ENCODE measurements at places on chromosomes 1 and 21.

DNA sequence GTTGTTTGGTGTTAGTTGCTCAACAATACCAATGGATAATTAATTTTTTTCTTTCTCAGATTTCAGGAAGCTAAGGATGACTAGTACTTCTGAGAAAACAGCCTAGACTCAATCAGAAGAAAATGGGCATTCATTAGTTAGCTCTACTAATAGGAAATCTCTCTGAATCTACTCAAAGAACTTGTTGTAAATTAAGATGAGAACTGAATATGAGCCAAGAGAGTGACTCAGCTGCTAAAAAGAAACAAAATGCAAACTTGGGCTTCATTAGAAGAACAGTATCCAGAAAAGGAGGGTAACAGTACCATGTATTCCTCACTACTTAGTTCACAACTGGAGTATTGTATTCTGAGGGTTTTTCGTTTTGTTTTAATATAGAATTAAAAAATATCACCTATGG, 12.5 kb downstream of the FOXJ3 start:
- peak; percentile 18 for DNase-seq

DNA sequence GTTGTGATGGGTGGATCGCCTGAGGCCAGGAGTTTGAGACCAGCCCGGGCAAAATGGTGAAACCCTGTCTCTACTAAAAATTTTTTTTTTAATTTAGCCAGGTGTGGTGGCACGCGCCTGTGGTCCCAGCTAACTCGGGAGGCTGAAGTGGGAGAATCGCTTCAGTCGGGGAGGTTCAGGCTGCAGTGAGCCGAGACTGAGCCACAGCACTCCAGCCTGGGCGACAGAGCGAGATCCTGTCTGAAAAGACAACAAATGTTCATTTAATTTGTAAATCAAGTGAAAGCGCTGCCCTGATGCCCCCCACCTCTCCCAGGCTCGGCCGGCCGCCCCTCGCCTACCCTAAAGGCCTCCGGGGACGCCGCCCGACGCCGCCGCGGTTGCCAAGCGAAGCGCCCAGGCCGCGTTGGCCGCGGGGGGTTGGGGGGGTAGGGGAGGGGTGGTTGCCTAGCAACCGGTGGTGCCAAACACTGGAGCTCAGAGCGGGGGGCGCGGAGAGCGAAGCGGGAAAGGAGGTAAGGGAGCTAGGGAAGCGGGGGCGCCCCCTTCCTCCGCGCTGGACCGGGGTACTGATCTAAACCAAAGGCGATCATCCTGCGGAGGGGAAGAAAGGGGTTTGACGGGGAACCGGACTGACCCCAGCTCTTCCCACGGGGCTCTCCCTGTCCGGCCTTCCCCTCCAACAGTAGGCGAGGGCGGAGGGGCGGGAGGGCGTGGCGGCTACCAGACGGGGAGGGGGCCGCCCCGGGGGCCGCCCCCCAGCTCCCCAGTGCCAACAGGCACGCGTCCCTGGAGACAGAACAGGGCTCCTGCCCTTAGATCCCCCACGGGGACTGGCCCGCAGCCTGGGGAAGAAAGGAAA, at the start of gene TEKT2:
Gene TEKT2, plus strand, starts transcription at position 460 of the 862 bp plus-strand sequence. CDS start 828 bp downstream, outside the sequence.
- no peak for DNase-seq

DNA sequence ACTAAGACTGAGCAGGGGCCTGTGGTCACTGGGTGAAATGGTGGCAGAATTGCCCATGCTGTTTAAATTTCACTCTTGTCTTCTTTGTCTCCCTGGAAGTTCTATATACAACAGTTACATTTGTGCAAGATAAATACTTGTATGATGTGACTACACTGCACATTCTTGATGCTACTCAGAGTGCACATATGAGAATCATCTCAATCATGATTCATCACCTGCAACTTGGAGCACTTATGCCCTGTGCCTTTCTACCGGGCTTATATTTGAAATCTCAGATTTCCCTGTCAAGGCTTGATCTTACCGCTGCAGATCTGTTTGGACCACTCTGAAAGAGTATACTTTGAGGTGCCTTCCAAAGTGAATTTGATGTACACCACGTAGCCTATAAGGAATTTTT, 10.6 kb downstream of the PGM1 start:
- DNase-seq = no peak

DNA sequence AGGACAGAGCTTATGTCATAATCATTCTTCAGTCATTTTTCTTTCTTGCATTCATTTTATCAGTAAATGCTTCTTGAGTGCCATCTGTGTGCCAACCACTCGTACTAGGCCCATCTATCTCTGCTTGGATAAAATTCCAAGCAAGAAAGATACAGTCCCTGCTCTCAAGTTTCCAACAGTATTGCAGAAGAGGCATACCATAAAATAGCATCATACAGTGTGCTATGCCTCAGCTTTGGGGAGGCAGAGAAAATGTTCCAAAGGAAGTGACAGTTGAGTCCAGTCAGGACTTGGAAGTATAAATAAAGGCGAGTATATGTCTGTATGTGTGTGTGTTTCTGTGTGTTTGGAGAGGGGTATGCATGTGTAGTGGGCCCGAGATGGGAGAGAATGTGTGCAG, 113.4 kb upstream of the HOOK1 start:
- no peak for DNase-seq

DNA sequence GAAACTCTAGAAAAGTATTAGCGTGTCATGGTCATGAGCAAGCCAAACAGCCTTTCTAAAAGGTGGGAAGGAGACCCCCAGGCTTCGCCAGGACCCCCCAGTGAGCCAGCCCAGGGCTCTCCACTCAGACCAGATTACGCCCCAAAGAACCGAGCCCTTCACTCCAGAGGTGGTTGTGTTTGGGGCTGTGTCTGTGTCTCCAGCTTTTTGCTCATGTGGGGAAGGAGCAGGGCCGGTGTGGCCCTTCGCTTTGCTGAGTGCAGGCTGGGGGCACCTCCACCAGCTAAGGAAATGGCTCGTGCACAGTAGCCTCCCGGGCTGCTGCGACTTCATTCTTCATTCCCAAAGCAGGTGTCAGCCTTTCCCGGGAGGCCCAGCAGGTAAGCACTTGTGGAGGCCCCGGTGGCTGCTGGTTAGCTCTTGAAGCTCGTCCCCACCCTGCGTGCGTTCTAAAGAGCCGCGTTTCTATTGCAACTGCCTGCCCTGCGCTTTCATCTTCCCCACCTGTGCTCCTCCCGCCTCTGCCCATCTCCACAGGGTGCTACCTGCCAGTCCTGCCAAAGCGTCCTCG, 531 bp downstream of the TSPEAR start:
- DNase-seq = peak; percentile 8

GRCh38 chr1:6450943-6451373, 15.0 kb downstream of the TNFRSF25 start:
- DNase-seq = no peak

DNA sequence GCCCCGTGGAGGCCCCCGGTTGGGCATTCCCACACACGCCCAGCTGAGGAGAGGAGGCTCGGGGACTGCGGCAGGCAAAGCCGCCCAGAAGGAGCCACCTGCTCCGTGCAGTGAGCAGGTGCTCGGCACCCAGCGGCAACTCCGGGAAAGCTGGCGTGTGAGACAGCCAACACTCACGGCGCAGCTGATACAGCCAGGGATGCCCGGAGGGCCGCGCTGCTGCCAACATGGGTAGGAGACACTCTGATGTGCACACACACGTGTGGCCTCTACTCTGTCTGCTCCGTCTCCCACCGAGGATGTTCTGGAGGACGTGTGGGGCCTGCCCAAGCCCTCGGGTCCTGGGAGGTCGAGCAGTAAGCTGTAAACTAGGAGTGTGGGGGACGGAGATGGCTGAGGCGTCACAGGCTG, 12.9 kb downstream of the MORN1 start:
- no peak for DNase-seq

GRCh38 chr1:54850737-54851136, 36.3 kb downstream of the DHCR24 start:
- DNase-seq = peak; percentile 94

DNA sequence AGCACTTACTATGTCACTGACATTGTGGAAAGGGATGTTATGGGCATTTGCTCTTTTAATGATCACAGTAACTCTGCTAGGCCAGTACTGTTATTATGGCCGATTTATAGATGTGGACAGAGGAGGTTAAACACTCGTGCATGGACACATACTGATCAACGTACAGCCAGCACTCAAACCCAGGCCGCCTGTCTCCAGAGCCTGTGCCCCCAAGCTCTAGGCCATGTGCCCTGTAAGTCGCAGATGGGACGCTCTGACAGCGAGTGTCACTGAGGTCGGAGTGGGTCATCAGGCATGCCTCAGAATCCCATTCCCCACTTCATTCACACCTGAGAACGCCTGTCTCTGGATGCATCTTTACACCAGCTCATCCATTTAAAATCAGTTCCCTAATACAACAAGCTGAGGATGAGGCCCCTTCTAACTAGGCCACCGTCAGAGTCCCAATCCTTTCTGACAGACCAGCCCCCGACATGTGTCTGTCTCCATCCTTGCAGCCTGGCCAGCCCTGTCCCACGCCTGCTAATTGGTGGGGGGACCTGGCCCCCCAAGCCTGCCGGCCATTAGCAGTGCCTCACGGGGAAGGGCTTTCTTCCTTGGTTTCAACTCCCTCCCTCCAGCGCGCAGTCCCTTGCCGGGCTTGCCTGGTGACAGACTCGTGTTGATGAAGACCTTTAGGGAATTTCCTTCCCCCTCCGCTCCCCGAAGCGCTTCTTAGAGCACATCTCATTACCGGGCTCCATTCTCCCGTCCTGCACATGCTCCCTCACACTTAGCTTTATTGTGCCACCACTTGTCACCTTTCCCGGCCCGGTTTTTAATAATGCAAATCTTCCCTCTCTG, 436.8 kb downstream of the KIF26B start:
- DNase-seq = no peak

DNA sequence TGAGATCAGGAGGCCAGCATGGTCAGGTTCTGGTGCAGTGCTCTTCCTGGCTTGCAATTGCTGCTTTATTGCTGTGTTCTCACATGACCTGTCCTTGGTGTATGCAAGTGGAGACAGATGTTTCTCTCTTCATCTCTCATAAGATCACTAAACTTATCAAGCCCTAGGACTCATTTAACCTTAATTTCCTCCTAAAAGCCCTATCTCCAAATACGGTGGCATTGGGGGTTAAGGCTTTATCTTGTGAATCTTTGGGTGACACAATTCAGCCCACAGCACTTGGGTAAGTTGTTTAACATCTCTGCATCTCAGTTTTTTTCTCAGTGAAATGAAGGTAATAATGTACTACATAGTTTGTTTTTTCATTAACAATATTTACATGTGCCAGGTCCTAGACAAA, 152.4 kb downstream of the RWDD3 start:
- DNase-seq = no peak

GRCh38 chr1:163824006-163824405, 502.3 kb downstream of the NUF2 start:
- peak; percentile 82 for DNase-seq

- no peak for DNase-seq
Observed at GRCh38 chr1:117479086-117479485, 111.8 kb downstream of the MAN1A2 start.

DNA sequence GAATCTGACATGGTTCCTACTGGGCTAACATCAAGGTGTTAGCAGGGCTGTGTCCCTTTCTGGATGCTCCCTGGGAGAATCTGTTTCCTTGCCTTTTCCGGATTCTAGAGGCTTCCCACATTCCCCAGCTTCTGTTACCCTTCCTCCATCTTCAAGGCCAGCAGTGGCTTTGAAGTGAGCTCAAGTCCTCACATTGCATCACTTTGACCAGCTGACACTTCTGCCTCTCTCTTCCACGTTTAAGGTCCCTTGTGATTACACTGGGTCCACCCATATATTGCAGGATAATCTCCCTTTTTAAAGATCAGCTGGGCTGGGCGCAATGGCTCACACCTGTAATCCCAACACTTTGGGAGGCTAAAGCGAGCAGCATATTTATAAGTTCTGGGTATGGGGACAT, 33.1 kb downstream of the CNST start:
- no peak for DNase-seq

DNA sequence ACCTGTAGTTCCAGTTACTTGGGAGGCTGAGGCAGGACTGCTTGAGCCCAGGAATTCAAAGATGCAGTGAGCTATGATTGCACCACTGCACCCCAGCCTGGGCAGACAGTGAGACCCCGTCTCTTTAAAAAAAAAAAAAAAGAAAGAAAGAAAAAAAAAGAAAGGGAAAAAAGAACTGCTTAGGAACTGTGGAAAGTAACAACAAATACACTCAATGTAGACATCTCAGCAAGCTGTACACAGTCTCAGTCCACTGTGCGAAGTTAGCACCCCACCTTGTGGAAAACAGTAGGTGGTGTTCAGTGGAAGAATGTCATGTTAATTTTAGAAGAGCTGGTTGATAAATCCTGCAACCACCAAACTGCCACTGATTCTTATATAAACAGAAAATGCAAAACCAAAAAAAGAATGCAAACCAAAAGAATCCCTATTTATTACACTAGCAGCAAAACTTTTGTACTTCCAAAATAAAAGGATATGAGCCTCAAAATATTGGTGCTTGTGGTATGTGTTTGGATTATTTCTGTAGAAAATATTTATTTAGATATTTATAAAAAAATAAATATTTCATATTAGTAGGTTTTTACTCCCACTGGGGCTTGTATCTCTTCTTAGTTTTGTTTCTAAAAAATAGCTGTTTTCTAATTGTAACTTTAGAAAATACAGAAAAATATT, 31.1 kb downstream of the ALG14 start:
- peak; percentile 79 for DNase-seq

DNA sequence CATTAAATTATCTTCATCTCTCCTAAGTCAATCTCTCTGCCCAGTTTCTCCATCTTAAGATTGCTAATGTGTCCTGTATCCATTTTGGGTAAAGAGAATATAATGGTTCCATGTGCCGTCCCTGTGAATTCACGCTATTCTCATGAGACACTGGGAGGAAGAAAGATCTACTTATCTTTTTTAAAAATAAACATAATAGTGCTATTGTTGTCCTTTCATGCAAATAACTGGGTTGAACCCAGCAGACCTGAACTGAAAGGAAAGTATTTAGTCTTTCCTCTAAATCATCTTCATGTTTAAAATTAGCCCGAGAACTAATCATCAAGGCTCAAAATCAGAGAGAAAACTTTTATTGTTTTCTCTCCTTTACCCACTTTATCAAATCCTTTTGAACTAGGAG, 22.4 kb downstream of the SLAMF1 start:
- DNase-seq = no peak

- no peak for DNase-seq
Observed at GRCh38 chr1:16354619-16355018, 2.3 kb upstream of the FBXO42 start.

GRCh38 chr1:19744335-19744743, 55.4 kb downstream of the TMCO4 start:
- no peak for DNase-seq

All from MCF 10A (cell line).